ENCODE measurements at places on chromosomes 7 and 10. TPM values are rescaled to one million over a fixed set of nuclear protein-coding genes. Genes with fewer than 3 reads are reported as not detected.

DNA sequence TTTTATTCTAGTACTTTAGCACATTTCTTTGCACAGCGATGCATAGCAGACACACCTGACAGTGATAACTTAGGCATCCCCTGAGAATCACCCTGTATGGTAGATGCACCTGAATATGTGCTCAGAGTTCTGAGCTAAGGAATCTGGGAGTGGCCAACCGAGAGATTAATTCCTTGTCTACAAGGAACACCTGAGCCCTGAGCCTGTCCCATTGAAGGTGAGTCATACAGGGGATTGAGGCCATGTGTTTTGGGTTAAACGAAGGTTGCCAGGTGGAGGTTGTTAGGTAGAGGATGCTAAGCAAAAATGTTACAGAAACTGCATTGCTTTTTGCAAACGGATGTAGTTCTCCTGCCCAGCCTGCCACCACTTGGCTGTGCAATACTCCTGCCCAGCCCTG lies 128.9 kb downstream of the AMPH start:
- no peak for DNase-seq

DNA sequence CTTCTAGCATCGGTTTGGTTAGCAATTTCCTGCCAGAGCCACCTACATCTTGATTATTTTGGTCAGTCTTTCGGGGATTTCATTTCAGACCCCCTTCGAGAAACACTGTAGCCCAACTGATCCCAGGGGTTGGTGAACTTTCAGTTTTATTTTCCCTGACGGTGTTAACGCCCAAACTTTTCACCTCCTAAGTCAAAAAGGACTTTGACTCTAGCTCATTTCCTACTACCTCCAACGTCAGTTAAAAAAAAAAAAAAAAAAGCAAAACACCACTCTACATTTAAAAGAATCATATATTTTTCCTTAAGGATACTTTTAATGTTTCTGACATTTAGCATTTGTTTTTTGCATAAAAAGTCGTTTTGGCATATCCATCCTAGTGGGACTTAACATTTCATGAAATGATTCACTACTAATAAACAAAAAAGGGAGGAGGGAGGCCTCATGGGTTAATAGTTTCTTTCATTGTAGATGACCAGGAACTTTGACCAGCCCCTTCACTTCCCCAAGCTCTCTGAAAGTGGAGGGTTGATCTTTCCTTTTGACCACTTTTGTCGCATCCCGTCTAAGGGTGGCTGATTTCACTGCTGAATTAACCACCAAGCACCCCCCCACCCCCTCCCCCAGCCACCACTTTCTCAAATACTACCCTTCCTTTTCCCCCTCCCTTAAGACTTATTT lies 764 bp upstream of the TCF7L2 start:
- no peak for DNase-seq

- DNase-seq, result no peak
These were observed 32.9 kb downstream of the ENTPD1 start for GRCh38 chr10:95788830-95789229.

Gene CH25H
- polyA plus RNA-seq, result 0.20 TPM

- no peak for DNase-seq
These were observed 74.9 kb downstream of the ADCYAP1R1 start for GRCh38 chr7:31126976-31127375.

DNA sequence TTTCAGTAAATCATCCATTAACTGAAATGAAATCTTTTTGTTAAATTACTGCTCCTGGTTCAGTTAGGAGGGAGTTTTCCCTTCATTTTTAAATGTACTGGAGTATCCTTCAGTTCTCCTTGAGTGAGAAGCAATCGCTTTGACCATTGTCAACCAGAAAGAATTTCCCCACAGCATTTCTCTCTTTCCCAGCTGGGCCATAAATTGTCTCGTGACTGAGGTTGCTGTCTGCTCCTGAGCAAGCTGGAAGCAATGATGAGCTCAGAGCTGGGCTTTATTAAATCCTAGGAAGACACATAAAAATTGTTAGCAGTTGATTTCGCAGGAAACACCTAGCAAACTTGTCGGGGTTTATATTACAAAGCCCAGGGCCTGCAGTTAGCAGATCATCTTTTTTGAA lies 102.0 kb upstream of the INSYN2A start:
- no peak for DNase-seq

GRCh38 chr7:41692251-41692650 lies 10.6 kb downstream of the INHBA start:
- no peak for DNase-seq

Gene RBP3
- 0.06 TPM for polyA plus RNA-seq
